Caudate nucleus (tissue), 63 donors: ENCODE measurements at places on chromosomes 16 and 17.

DNA sequence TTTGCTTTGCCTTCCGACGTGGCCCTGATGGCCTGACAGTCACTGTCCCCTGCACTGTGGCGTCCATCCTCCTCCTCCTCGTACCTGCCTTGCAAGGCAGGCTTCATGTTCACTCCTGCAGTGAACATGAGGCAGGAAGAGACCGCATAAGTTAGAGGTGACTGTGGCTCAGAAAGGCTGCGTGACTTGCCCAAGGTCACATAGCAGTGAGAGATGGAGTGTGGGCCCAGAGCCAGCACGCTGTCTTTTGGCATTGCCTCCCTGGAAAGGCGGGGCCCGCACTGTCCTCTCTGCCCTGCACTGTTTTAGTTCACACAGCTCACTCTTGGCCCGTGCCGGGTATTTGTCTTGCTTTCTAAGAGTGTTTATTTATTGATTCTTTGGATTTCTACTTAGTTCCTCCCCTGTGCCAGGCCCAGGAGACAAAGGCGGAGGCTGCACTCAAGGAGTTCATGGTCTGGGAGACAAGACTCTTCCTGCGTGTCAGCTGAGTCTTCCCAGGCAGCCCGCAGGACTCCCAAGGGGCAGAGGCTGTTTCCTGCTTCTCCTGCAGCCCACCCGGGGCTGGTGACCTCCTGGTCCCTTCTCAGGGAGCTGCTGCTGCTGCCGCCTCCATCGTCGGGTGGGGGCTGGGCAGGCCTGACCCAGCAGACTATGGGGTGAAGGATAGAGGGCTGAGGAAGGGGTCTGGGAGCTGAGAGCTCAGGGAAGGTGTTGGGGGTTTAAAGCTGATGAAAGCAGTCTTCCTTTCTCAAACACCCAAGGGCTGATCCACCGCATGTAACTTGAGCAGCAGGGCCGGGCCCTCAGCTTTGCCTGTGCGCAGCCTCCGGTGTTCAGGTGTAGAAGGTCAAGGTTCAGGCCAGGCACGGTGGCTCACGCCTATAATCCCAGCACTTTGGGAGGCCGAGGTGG is 12.7 kb downstream of the CYGB start:
- no peak for DNase-seq

DNA sequence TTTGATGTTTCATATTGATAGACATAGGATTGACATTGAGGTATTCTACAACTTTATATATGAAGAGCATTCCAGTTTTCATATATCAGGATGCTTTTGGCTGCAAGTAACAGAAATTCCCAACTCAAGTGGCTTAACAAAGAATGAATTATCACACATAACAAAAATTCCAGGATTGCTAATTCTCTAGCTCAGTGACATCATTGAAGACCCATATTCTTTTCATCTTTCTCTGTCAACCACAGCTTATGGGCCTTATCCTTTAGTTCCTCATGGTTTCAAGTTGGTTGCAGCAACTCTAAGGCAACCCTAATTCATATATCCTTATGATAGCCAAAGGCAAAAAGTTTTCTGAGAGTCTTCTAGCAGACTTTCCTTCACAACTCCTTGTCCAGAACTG is 91.5 kb upstream of the HAS3 start:
- no peak for DNase-seq

DNA sequence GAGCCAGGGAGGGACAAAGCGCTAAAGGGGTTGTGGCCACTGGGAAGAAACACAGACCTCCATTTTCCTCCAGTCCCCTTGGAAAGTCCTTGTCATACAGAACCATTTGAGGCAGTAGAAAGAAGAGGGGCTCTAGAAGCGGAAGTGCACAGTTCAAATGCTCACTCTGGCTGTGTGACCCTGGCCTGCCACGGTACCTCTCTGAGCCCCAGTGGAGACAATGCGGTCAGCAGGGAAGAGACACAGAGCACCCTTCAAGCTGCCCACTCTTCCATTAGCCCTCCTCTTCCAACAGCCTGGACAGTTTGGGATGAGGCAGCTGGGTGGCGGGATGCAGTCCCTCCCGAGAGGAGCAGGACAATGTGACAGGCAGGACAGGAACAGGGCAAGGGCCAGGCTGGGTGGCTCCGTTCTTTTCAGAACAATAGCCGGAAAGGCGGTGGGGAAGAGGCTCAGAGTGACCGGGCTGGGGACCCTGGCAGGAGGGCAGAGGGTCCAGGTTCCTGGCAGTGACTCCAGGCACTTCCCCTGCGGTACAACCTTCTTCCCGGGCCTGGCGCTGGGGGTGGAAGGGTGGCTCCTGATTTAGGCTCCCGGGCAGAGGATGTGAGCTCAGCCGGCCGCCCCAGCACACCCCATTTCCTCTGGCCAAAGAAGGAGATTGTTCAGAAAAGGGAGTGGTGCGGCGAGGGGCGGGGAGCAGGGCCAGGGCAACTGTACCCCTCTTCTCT is 5.6 kb downstream of the CASKIN2 start:
- no peak for DNase-seq

GRCh38 chr17:34182036-34182803 is 72.9 kb upstream of the CCL2 start:
- no peak for DNase-seq

DNA sequence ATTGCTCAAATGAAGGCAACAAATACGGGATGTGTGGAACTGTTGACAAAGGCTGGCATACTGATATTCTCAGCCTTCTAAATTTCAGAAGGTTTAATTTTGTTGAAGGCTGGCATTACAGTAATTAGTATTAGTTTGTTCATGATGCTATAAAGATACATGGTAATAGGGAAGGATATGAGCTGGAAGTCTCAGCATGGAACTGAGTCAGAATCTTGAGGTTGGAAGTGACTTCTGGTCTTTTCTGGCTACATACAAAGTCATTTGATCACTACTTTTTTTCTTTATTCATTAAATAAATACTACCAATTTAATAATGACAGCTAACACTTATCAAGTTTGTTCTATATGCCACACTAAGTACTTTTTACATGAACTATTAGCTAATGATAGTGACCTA is 22.6 kb downstream of the RABEP1 start:
- DNase-seq = no peak

- DNase-seq = no peak
Measured at GRCh38 chr16:54921206-54921824, 9.3 kb upstream of the IRX5 start.

DNA sequence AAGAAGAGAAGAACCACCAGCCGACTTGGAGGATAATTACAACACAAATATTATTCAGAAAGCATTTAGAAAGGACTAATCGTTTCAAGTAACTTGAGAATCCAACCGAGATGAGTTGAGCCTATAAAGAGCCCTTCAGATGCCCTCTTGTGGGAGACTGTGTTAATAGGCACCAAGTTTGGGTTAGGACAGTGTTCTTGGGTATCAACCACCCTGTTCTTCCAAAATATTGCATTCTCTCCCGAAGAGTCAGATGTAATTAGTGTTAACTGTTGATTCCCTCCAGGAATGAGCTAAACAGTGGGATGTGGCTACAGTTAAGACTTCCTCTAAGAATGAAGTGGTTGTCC is 87.8 kb upstream of the NOL11 start:
- DNase-seq = no peak

- peak; percentile 62 for DNase-seq
Measured at GRCh38 chr16:1772908-1773702, at the start of gene MRPS34. TSS of gene MRPS34 (minus strand) at chr16:1773134. CDS start at chr16:1773119, 15 bp downstream.

DNA sequence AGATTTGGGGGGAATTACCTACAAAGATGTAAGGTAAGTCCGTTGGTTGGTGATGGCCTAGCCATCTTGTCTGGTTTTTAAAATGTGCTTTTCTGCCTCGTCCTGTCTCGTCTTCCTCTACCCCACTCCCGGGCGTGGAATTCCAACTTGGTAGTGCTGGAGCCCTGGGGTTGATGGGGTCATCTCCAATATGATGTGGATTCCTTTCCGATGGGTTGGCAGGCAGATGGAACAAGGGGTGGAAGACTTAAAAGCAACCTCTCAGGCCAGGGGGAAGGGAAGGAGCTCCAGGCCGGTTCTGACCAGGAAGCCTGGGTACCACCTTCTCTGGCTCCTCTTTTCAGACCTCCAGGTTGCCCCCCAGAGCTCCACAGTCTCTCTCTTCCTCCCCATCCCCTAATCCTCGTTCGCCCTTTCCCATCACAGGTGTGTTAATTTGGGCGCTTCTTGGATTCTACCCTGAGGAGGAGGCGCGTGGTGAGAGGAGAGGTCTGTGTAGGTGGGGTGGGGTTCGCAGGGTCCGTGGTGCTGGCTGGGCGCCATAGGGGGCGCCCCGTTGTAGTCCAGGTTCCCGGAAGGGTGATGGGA is 5.1 kb upstream of the HOXB2 start:
- no peak for DNase-seq

DNA sequence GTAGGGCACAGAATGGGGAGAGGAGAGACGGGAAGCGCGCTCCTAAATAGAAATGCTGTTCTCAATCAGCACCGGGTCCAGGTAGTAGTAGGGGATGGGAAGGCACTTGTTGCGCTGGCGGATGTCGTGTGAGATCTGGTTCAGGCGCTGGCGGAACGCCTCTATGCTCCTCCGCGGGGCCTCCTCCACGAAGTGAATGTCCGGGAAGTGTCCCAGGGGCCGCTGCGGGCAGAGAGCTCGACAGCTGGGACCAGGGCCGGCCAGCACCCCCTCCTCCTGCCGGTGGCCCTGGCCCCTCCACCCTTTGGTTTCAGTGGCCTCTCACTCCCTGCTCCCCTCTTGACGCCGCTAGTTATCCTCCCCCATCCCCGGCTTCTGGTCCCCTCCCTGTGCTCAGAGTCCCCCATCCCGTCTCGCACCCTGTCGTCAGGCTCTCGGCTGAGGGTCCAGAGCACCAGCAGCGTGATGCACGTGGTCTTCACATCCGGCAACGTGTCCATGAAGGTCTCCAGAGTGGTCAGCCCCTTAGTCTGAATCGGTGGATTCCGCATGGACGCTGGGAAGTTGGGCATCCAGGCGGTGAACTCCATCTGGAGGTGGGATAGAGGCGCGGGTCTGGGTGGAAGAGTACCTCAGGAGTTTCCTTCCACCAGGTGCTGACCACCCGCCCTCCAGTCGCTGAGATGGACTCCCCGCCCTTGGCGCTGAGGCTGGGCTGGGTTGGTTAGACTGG is 14.6 kb downstream of the ALOX12B start:
- DNase-seq = no peak

DNA sequence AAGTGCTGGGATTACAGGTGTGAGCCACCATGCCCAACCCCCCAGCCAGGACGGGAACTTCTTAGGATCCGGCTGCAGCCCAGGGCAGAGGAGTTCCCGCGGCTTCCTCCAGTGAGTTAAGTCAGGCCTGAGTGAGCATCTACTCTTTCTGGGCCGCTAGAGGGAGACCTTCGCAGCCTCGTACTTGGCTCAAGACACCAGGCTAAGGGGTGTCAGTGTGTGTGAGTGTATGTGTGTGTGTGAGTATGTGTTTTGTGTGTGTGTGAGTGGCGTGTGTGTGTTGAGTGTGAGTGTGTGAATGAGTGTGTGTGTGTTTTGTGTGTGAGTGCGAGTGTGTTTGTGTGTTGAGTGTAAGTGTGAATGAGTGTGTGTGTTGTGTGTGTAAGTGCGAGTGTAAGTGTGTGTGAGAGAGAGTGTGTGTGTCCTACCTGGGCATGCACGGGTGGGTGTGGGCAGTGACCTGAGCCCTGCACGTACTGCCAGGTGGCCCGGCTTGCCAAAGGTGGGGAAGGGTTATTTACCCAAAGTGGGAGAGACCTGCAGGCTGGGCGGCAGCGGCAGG is 58.5 kb downstream of the TMEM235 start:
- DNase-seq = peak; percentile 20

DNA sequence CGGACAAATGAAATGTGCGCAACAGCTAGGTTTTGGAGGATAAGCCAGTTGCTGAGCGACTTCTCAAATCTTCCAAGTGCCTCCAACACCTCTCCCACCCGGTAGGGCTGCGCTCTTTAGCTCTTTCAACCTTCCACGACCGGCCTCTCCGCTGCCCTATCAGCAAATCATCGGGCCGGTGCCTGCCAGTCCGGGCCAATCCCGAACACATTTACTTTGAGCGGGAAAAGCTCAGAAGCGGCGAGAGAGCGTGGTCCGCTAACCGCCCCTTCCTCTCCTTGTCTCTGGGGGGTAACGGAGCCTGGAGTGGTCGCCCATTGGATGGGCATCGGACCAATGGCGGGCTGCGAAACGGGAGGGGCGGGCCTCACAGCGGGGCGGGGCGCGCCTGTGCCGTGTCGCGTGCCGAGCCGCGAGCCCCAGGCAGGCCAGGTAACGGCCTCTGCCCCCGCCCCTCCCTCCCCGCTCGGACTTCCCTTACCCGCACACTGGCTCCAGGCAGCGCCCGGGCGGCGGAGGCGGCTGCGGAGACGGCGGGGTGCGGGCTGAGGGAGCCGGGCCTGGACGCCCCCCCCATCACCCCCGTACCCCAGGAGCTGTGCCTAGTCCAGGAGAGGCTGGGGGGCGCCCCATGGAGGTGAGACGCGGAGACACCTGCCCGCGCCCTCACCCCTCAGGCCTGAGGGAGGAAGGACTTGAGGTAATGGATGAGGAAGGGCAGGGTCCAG is at the start of gene MEIOC:
MEIOC (plus strand) TSS at position 486 of the 728 bp plus-strand sequence; CDS start at position 632, 146 bp downstream.
- no peak for DNase-seq

DNA sequence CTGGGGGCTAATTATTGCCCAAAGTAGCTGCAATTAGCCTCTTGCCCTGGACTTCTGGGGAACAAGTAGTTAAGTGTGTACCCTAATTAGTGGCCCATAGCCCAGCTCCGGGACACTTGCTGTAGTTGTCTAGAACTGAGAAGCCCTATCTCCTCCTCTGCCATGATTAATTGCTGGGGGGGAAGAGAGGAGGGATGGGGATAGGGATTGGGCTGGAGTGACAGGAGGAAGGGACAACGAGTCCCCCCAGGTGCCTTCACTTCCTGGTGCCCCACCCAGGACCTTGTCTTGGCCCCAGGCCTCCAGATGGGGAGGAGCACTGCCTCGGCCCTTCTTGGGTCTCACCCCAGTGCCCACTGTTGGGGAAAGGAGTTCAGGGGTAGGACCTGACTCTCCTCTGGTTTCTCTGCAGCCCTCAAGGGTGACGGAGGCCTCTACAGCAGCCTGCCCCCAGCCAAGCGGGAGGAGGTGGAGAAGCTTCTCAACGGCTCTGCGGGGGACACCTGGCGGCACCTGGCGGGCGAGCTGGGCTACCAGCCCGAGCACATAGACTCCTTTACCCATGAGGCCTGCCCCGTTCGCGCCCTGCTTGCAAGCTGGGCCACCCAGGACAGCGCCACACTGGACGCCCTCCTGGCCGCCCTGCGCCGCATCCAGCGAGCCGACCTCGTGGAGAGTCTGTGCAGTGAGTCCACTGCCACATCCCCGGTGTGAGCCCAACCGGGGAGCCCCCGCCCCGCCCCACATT is 17.4 kb downstream of the NGFR start:
- DNase-seq = no peak
